Nephron progenitor cell (in vitro differentiated cells): ENCODE measurements at places on chromosomes 7 and 10.
A peak's percentile ranks its signal among the peaks of the same experiment; 100 is the strongest.

DNA sequence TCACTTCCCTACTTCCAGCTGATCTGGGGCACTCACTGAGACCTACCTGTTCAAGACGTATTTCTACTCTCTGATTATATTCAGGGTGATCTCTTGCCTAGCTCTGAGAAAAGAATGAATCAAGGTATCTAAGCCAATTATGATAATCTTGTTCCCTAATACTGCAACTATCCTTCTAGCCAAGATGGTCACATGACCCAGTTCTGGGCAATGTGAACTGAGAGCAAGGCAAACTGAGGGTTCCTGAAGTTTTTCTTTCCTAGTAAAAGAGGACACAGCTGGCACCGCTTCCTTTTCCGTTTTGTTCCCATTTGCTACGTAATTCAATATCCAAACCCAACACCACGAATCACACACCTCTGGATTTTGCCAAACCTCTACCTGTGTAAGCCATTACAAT is 5.9 kb upstream of the GPAM start:
- no peak for DNase-seq

- DNase-seq = peak; percentile 76
Observed at GRCh38 chr10:91908337-91909116, 759 bp downstream of the FGFBP3 start.

GRCh38 chr10:110628161-110628560 is 16.0 kb upstream of the RBM20 start:
- no peak for DNase-seq

DNA sequence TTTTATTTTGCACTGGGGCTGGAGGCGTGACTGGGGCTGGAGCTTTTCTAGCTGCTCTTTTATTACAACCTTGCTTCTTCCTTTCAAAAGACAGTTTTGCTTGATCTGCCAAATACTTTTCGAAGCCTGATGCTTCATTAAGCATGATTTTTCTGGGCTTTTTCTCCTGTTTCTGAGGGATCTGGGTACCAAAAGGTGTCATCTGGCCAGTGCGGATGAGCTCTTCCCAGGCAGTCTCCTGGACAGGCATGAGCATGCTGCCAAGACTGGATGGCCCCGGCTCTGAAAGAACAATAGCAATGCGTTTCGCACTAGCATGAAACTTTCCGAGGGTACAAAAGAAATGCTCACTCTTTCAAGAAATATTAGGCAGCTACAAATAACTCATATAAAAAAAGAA is 14.4 kb downstream of the ERCC6 start:
- no peak for DNase-seq

DNA sequence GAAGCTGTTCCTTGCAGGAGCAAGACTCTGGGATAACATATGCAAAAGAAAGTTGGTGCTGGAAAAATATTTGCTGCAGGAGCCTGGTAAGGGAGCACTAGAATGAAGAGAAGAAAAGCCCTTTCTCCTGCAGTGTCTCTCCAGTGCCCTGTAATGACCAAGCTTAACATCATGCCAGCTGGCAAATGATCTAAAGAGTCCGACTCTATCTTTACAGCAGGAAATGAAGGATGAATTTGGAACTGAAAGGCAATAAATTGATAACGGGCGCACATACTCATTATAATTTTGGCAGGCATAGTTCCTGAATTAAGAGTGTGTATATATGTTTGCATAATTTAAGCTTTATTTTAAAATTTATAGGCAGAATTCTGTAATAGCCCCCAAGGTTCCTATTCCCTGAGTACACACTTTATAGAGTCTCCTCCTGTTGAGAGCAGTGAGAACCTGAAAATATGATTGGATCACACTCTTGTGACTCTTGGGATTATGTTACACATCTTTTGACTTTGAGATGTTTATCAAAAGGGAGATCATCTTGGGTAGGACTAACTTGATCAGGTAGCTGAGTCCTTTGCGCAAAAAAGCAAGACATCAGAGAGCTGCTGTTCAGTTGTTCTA is 299.0 kb upstream of the MBL2 start:
- DNase-seq = no peak

GRCh38 chr10:48745662-48746245 is 61.1 kb downstream of the WDFY4 start:
- peak; percentile 17 for DNase-seq
